ENCODE measurements at places on chromosomes 6 and 20. TPM values are rescaled to one million over a fixed set of nuclear protein-coding genes. Genes with fewer than 3 reads are reported as not detected.

Gene LAMP5
- total RNA-seq: not detected

GRCh38 chr6:147711476-147711875, 203.0 kb downstream of the SAMD5 start:
- no peak for DNase-seq

DNA sequence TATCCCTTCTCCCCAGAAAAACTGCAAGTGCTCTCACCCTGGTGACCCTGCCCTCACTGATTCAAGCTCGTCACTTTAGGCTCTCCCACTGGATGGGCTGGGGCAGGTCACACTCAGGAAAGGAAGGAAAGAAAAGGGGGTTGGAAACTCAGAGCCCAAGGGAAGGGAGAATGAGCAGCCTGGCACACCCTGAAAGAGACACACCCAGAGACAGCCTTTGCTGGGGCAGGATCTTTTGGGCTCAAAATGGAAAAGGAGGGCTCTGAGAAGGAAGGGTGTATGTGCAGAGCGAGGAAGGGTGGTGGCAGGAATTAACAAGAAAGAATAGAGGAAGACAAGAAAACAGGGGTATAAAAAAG, 2.5 kb downstream of the PPP1R18 start:
- DNase-seq: no peak

Gene OXT
- total RNA-seq: not detected

GRCh38 chr20:62499758-62500236, 24.0 kb upstream of the GATA5 start:
- DNase-seq: no peak

DNA sequence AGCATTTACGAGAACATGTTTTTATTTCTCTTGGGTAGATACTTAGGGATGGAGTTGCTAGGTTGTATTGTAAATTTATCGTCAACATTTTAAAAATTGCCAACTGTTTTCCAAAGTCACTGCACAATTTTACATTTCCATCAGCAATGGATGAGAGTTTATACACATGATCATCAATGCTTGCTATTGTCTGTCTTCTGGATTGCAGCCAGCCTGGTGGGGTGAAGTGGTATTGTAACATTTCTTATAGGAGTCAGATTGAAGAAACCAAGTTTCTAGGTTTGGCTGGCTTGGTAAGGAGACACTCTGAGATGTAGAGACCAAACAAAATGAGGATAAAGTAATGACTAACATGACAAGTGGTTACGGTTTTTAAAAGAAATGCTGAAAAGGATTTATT, 57.1 kb upstream of the HDDC2 start:
- no peak for DNase-seq

Measured in left ventricle myocardium inferior (tissue), 1 donor.